Caco-2 (cell line): ENCODE measurements at places on chromosomes 2 and 18. TPM values are rescaled to one million over a fixed set of nuclear protein-coding genes. Genes with fewer than 3 reads are reported as not detected.

DNA sequence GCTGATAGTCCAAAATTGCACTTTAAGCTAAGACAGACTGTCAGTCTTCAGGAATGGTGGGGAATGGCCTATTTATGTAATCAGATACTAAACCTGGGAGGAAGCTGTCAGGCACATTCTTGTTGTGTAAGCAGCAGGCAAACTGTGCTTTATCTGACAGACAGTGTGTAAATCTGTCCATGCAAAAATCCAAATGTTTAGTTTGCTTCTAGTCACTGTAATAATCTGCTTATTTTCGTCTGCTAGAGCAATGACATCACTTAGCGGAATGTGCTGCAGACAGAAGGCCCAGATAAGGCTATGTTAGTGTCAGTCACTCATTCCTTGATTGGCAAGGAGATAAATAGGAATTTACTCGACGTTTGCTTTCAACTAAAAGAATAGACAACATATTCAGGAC lies 263.5 kb downstream of the ZNF407 start:
- no peak for DNase-seq

Gene CAVIN2
- not detected in 2 replicates for total RNA-seq

Gene PRR30
- not detected in 2 replicates for total RNA-seq

DNA sequence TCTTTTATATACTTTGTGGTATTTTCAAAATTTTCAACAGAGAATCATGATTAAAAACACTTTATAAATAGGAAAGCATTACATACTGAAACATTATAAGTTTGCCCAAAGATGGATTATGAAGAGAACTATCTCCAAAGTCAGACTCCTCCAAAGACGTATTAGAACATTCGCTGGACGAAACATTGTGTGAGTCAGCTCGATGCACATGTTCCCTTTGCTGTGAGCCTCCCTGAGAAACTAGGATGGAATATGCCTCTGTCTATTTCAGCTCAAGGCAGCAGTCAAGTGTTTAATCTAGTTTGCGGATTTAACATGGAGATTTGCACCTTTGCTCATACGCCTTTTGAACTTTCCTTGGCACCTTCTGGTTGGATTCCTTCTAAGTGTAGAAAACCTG lies 92.2 kb upstream of the NCKAP5 start:
- DNase-seq, result no peak

Gene LBX2
- total RNA-seq, result 11.1 and 11.4 TPM in 2 replicates

Gene MGAT5
- 21.7 and 22.1 TPM in 2 replicates for total RNA-seq

- DNase-seq, result peak; percentile 100
Measured at GRCh38 chr2:47344890-47345589, 57.9 kb upstream of the MSH2 start.

DNA sequence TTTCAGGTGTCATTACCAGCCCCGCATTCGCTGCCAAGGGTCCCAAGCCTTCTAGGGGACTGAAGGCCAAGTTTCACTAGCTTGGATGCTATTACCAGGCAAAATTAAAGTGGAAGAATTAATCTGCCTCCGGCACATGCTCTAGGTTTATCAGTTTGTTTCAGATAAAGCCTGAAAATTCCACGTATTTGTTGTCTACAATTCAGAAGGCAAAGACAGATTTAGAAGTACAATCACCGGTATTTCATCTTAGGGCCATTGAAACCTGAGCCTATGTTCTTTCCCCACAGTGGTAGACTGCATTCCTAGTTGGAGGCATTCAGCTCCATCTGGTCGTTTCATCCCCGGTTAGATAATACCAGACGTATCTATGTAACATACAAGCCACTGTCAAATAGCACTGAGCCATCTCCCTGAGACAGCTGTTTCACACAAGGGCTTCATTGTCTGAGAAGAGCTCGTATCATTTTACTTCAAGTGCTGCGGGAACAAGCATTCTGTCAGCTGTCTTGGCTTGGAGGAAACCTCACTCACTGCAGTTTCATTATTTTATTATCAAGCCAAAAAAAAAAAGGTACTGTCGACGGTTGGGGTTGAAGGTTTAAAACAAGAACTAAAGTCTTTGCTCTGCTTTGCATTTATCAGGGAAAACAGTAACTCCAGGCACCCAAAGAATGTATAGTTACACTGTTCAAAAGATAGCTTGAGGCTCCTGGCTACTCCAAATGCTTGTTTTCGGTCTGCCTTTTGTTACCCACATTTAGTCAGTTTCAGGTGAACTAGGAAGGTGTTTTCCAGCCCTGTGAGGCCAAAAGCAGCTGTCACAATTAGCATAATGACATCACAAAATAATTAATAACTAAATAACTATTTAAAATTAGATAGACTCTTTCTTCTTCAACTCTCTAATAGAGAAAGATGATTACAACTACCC lies 76.7 kb downstream of the TGIF1 start:
- DNase-seq, result peak; percentile 59

Gene FBXO15
- 0.29 TPM in 1 of 2 replicates, not detected in the other for total RNA-seq

- DNase-seq, result no peak
Measured at GRCh38 chr2:156471762-156472161, 35.6 kb downstream of the GPD2 start.

- no peak for DNase-seq
Measured at GRCh38 chr2:228426502-228427216, 245.2 kb upstream of the SPHKAP start.

GRCh38 chr2:190447766-190448165 lies 39.6 kb downstream of the MFSD6 start:
- DNase-seq, result no peak

DNA sequence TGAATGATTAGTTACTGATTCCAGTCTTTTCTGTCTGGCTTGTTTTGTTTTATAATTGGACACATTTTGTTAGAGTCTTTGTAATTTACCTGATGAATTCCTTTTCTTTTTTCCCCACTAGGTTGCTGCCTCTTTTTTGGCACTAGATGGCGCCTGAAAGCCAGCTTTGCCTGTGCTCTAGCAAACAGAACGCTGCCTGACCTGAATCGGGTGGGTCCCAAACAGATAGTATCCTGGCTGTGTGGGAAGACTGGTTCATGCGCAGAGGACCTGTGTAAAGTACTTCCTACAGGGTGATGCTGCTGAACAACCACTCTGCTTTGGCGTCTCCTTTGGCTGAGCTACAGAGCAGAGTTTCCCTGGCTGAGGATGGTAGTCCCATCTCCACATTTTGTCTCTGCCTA lies 288.2 kb downstream of the IKZF2 start:
- peak; percentile 70 for DNase-seq

GRCh38 chr2:172726172-172726735 lies 9.4 kb upstream of the RAPGEF4 start:
- DNase-seq, result peak; percentile 50

Gene ZRANB3
- 13.5 and 17.0 TPM in 2 replicates for total RNA-seq

- no peak for DNase-seq
Measured at GRCh38 chr2:204201507-204201906, 264.9 kb downstream of the ICOS start.

DNA sequence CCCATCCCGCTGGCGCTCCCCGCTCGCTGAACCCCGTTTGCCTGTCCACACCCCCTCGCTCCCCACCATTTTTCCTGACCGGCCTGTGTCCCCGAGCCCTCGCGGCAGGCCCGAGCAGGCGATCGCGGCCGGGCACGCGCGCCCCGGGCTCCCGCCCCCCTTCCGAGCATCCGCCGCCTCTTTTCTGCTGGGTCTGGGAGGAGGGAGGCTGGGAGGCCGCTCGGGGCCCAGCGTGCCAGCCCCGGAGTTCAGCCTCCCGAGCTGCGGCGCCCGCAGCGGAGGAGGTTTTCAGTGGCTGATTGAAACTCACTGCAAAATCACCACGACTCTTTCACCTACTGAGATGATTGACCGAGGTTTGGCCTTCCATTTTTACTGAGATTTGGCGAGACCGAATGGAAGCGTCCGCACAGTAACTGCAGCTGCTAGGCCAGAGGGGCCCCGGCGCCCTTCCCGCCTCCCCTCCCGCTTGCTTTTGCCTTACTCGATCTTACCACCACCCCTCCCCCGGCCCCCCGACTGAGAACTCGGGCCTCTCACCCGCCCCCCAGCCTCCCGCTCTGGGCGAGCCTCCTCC lies 4.8 kb downstream of the SOX11 start:
- DNase-seq, result no peak

GRCh38 chr2:203873921-203874631 lies 6.5 kb downstream of the CTLA4 start:
- DNase-seq, result no peak

DNA sequence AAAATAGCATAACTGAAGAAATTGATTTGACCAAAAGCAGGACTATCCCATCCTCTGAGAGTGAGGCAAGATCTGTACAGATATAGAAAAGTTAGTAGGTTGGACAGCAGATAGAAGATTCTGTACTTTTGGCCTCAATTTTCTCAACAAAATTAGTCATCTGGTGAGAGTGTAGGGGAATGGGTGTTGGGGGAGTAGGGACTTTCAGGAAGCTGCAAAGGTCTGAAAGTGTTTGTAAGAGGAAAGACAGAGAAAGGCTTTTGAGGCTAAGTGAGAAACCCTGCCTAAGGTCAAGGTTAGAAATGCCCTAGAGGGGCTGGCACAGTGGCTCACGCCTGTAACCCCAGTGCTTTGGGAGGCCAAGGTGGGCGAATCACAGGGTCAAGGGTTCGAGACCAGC lies 40.3 kb downstream of the DAPL1 start:
- DNase-seq, result no peak

Gene TEX44
- not detected in 2 replicates for total RNA-seq

DNA sequence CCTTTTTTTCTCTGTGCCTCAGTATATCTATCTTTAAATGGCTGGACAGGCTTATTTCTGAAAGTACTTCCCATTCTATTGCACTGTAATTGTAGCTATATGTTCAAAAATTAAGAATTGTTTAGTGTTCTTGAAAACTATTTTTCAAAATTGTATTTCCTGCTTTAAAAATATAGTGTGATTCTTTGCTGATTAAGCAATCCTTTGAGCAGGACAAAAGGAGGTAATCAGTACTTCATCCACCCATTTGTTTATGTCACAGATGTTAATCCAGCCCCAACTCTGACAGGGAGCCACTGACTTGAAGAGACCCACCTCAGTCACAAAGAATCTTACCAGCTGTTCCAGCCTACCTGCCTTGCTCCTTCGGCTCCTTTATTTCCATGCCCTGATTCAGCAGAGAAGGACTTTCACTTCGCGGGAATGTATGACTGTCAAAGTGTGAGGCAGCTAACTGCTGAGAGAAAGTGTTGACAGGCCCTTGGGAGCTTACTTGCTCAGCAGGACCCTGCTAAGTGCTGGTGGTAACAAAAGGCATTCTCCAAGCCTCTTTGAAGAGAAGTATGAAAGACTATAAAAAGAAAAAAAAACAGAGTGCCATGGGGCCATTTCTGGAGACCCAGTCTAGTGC lies 393.3 kb upstream of the CYRIA start:
- DNase-seq, result no peak

DNA sequence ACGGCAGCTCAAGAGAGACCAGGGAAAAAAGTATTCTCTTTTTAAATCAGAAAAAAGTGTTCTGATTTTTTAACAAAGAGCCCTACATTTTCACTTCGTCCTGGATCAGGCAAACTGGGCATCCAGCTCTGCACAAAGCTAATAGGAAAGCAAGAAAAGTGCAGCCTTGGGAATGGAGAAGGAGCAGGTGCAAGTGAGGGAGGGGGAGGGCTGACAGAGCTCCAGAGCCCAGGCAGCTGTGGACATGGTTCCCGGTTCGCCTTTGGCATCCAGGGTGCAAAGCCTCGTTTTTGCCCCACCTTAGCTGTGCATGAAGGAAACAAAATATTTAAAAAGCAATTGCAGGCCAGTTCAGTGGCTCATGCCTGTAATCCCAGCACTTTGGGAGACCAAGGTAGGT lies 82.2 kb downstream of the FAM124B start:
- no peak for DNase-seq

- no peak for DNase-seq
Measured at GRCh38 chr2:237235383-237236095, 149.8 kb downstream of the COPS8 start.

GRCh38 chr2:102977426-102978090 lies 215.7 kb downstream of the TMEM182 start:
- no peak for DNase-seq

Gene CACNB4
- total RNA-seq, result 1.00 and 1.0 TPM in 2 replicates

DNA sequence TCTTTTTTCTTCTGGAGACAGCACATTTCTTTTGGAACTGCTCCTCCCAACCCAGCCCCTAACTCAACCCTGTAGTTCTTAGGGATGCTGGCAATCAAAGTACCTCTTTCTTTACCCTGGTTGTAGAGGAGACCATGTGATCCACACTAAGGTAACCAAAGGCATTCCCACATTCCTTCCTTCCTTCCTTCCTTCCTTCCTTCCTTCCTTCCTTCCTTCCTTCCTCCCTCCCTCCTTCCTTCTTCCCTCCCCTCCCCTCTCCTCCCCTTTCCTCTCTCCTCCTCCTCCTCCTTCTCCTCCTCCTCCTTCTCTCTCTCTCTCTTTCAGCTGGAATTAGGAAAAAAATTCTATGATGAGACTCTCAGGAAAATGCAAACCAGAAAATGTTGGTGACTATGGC lies 13.8 kb upstream of the RAPH1 start:
- DNase-seq, result no peak

DNA sequence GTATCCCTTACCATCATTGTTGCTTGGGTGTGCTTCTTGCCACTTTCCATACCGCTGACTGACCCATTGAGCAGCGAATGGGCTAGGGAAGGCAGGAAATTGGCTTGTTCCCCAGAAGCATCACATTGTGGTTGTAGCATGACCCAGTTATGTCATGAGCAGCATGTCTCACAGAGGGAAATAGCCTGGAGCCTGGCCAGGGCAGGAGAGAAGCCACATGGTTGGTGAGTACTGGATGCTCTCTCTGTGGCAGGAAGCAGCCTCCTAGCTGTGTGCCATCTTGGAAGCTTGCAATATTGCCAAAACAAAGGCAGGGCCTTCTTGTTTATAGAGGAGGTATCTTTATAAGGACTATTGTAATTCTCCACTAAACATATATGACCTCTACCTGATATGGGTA lies 482.6 kb downstream of the PIK3C3 start:
- DNase-seq, result no peak

GRCh38 chr2:113291191-113291590 lies 12.5 kb upstream of the PAX8 start:
- DNase-seq, result no peak

- no peak for DNase-seq
Measured at GRCh38 chr2:240139011-240139441, 1.4 kb downstream of the OTOS start.

- DNase-seq, result no peak
Measured at GRCh38 chr2:120783371-120783791, 47.7 kb downstream of the GLI2 start.
